Left renal cortex interstitium (tissue), 4 donors: ENCODE measurements at places on chromosomes 13 and 19. TPM values are rescaled to one million over a fixed set of nuclear protein-coding genes. Genes with fewer than 3 reads are reported as not detected.

GRCh38 chr19:4077800-4078684, 11.3 kb upstream of the ZBTB7A start:
- no peak for DNase-seq

DNA sequence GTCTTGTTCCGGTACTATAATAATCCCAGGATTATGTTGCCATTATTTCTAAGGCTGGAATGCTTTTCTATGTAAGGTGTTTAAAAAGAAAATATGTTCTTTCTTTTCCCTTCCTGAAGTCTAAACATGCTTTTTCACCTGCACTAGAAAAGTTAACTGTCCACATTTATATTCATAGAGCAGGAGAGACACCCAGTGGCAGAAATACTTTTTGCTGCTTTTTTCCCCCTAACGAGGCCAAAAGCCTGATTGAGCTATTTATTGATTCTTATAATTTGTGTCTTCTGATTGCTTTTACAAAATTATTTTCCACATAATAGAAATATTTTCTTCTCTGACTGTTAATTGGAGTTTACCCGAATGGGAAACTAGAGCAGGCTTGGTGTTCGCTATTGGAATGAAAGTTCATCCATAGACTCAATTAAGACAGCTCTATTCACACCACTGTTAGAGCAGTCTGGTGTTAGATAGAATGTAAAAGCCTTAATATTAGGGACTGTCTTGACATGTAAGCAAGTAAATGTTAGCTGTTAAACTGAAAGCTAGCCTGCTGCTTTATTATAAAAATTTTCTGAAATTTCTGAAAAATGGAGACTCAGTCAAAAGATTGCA, 15.8 kb downstream of the GPR180 start:
- no peak for DNase-seq

PSG3 gene
- not detected for polyA plus RNA-seq

GRCh38 chr13:24225930-24226329, 65.4 kb downstream of the SPATA13 start:
- DNase-seq: no peak

LILRA2 gene
- polyA plus RNA-seq: 1.1 TPM

ZNF559 gene
- polyA plus RNA-seq: 60.5 TPM

GRCh38 chr19:42197375-42197817, 20.1 kb downstream of the DEDD2 start:
- no peak for DNase-seq

CYP4F2 gene
- polyA plus RNA-seq: 0.42 TPM

GRCh38 chr19:41821003-41821735, 23.3 kb downstream of the LYPD4 start:
- DNase-seq: peak; percentile 12

KIR3DL2 gene
- not detected for polyA plus RNA-seq

DNA sequence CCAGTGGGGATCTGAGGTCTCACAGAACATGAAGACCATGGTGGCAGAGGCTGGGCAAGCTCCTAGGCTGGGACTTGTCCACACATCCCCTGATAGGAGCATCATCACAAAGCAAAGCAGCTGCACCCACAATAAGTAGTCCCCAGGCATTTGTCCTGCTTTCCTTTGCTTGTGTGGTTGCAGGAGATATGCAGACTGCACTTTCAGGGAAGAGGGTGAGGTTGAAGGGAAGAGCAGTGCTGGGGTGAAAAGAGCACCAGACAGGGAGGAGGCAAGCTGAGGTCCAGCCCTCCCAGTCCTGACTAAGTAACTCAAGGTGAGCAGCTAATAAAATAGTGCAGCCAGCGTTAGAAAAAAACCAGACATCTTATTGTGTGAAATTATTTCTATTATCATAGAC, 383.6 kb downstream of the UQCRFS1 start:
- no peak for DNase-seq

DNA sequence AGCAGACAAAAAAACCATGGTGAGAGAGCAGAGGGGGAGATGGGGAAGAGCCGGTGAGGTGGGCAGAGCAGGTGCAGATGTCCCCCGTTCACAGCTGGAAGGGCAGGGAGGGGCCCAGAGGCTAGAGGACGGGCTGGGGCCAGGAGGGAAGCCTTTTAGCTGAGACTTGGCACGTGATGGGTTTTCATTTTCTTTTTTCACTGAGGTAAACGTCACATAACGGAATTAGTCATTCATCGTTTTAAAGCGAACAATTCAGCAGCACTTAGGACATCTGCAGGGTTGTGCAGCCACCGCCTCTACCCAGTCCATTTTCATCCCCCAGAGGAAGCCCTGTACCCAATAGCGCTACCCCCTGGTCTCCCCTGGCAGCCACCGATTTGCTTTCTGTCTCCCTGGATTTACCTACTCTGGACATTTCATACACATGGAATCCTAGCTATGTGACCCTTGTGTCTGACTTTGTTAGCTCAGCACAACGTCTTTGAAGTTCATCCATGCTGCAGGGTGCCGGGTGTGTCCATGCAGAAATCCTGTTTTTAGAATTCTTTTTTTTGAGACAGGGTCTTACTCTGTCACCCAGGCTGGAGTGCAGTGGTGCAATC, 16.0 kb upstream of the EMC10 start:
- no peak for DNase-seq

- no peak for DNase-seq
Measured at GRCh38 chr13:29562786-29563438, 32.6 kb downstream of the SLC7A1 start.

DNA sequence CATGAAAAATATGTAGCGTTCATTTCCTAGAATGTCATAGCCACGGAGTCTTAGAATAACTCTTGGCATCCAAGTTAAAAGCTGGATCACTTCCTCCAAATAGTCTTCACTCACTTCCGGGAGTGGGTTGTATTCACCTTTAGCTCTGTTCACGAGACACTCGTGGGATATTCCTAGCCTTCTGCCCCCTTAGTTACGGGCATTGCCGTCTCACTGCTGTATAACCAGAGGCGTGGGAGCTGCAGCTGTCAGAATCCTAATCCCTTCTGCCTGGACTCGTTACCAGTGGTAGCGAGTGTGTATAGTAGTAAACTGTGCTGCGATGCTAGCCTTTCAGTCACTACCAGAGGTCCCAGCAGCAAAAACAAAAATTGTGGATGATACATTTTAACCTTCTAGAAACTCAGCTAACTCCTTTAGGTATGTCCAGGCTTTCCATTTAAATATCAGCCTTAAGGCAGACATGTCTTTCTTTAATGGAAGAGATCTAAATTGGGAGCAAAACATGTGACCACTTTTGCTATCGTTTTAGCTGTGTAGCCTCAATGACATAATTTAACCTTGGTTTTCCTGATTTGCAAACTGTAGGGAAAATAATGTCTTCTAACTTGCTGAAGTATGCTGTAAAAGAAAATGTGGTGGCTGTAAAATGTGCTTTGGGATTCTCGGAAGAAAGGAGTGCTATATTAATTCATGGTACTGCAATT, 34.1 kb downstream of the ERCC5 start:
- DNase-seq: no peak

COMP gene
- 0.11 TPM for polyA plus RNA-seq

DNA sequence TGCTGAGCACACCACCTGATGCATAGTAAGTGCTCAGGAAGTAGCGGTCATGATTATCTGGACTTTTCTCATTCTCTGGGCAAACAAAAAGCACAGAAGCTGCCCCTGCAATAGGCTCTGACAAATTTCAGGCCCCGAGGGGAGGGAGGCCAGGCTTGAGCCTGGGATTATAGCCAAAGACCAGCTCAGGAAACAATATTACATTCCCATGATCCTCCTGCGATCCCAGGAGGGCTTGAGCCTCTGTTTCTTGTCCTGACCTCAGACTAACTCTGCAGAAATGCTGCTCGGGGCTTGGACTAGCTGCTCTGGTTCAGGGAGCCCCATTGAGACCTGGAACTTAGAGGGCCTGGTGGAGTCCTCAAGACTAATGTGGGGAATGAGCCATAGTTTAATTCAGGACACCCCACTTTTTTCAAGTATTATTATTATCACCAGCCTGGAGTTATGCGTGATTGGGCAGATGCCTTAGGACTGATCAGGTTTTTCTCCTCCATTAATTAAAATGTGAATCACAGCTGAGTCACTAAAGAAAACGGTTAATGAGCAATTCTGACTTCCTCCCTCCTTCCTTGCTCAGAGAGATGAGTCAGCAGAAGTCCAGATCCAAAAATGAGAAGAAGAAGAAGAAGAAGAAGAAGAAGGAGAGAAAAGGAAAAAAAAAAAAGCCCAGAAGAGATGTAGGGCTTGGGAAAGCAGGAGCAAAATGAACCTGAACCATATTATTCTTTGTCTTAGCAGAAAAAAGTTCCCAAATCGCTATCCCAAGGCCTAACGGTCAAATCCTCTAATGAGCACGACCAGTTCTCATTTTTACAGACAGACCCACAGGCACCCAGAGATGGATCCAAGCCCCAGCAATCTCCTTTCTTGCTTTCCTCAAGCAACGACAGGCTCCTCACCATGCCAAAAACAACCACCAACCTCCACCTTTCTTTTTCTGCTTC, 107.2 kb downstream of the CACNA1A start:
- DNase-seq: no peak

PSG4 gene
- not detected for polyA plus RNA-seq

MARK4 gene
- 40.7 TPM for polyA plus RNA-seq

DNA sequence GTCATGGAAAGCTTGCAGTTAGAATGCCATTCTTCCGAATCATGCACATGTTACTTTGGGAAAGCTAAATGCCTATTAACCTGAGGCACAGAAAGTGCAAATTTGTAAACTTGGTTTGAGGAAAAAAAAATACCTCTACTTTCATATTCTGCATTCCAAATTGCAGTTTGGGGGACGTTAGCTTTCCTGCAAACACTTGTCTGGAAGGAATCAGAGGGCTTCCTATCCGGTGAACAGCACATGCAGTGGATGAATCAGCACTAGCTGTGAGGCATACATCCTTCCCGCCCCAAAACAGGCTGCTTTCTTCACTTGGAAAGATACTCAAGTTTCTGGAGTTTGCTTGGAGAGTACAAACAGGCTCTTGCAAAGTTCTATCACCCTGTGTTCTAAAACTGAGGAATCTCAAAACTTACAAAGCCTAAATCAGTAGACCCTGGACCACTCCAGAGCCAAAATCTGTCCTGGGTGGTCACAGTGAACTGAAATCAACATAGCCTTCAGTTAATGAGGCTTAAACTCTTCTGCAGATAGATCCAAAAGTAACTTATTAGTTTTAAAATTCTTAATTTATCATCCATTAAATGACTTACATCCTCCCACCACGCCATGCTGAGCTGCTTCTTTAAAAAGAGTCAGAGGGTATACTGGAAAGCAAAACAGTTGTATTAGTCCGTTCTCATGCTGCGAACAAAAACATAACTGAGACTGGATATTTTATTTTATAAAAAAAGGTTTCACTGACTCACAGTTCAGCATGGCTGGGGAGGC, 802.3 kb upstream of the ARGLU1 start:
- peak; percentile 10 for DNase-seq

DNA sequence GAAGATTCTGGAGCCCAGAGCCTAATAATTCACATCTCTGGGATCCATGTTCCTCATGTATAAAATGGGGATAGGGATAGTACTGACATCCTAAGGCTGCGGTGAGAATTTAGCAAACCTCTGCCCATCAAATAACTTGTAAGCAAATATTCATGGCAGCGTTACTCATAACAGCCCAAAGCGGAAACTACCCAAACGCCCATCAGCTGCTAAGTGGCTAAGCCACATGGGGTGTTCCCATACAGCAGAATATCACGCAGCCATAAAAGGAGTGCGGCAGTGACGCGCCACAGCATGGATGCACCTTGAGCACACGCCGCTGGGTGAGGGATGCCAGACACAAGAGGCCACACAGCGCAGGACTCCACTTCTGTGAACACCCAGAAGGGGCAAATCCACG, 19.7 kb downstream of the VRK3 start:
- no peak for DNase-seq

GRCh38 chr13:28179974-28180373, 41.6 kb downstream of the PAN3 start:
- DNase-seq: no peak

DNA sequence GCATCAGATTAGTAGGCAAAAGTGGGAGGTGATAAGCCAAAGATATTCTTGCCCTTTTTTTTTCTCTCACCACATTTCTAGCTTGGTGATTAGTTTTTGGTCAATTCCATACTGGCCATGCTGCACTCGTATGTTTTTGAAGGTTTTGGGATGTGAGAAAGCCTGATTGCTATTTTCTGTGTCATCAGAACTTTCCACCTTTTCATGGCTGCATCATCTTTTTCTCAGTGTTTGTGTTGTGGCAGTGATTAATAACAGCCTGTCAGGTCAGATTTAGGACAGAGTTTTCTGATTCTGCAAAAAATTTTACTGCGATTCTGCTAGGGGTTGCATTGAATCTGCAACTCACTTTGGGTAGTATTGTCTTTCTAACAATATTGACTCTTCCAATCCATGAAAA, 32.9 kb downstream of the PSG1 start:
- DNase-seq: no peak

DNA sequence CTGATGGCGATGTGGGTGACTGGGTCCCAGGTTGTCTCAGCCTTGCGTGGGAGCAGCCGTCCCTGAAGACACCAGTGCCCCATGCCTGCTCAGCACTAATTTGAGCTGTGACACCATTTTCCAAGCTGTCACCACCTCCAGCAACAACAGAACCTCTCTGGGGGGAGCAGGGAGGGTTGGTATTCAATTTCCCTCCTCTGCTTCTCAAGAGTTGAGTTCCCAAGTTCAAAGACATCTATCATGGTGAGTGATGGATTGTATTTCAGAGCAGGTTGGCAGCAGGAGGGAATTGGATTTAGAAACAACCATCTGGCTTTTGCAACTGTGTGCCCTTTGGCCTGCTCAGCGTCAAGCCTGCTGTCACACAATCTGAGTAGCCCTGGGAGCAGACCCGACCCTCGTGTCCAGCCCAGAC, 46.9 kb upstream of the UQCRFS1 start:
- peak; percentile 51 for DNase-seq

- DNase-seq: peak; percentile 69
Measured at GRCh38 chr19:11887611-11888531, at the start of gene ZNF69. TSS of gene ZNF69 (plus strand) at chr19:11887782. CDS start at chr19:11887924, 142 bp downstream.

DNA sequence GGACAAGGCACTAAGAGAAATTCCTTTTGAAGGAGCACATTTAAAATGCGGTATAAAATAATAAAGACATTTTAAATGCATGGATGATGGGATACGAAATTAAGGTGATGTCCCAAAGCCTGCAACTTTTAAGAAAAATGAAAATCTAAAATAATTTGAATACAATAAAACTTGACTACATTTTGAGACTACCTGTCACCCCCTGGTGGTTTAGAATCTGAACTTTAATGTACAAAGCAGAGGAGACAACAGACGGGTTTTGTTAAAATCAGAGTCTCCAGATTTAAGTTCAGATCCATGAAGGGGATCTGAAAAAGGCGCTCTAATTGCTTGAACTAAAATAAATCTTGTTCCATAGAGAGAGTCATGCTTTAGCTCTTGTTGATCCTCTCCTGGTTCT, 1129.3 kb upstream of the PCDH20 start:
- DNase-seq: no peak

SIGLEC5 gene
- not detected for polyA plus RNA-seq

URAD gene
- not detected for polyA plus RNA-seq

OR7C1 gene
- polyA plus RNA-seq: 0.06 TPM

DNA sequence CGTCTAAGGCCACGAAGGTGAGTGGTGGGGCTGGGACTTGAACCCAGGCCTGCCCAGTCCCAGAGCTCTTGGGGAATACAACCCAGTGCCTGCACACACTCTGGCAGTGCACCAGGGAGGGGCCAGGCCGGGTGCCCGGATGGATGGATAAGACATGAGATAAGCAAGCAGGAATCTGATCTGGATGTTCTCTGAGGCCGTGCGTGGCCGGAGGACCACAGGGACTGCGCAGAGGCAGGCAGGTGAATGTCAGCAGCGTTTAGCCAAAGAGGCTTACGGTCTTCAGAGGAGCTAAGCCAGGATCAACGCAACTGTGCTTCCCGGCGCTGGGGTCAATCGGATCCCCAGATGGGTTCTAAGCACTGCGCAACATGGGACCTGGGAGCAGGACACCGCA, 1.5 kb downstream of the ZNF787 start:
- DNase-seq: no peak
